Activated CD8-positive, alpha-beta memory T cell treated with anti-CD3 and anti-CD28 coated beads for 48 hours (primary cell): ENCODE measurements at places on chromosomes 7 and 10.
A peak's percentile ranks its signal among the peaks of the same experiment; 100 is the strongest.

DNA sequence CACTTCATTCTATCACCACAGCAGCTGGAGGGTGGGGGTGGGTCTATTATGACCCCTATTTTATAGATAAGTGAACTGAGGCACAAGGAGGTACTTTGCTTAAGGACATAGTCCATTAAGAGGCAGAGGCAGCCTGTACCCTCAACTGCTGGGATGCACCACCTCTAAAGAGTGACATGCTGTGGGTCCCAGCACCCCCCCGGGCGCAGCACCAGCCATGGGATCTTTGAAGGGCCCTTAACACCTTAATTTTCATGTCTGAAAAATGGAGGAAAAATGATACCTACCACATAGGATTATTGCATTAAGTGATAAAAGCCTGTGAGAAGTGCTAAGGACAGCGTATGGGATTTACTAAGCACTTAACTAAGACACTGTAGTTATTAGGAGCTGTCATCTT, 15.4 kb downstream of the ADCYAP1R1 start:
- DNase-seq, result no peak

GRCh38 chr10:71143170-71143569, 69.2 kb upstream of the UNC5B start:
- DNase-seq, result no peak

- no peak for DNase-seq
These were observed 72.0 kb downstream of the KAT6B start for GRCh38 chr10:74898201-74898976.

DNA sequence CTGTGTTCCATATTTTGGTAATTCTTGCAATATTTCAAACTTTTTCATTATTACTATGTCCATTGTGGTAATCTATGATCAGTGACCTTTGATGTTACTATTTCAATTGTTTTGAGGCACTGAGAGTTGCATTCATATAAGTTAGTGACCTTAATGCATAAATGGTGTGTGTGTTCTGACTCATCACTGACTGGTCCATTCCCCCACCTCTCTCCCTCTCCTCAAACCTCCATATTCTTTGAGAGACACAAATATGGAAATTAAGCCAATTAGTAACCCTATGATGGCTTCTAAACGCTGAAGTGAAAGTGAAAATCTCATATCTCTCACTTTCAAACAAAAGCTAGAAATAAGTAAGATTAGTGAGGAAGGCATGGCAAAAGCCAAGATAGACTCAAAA, 739.6 kb downstream of the CCSER2 start:
- DNase-seq, result no peak

GRCh38 chr10:24415455-24416125, 206.7 kb downstream of the KIAA1217 start:
- no peak for DNase-seq

- DNase-seq, result no peak
These were observed 321.8 kb downstream of the ZNF248 start for GRCh38 chr10:37535459-37536246.

DNA sequence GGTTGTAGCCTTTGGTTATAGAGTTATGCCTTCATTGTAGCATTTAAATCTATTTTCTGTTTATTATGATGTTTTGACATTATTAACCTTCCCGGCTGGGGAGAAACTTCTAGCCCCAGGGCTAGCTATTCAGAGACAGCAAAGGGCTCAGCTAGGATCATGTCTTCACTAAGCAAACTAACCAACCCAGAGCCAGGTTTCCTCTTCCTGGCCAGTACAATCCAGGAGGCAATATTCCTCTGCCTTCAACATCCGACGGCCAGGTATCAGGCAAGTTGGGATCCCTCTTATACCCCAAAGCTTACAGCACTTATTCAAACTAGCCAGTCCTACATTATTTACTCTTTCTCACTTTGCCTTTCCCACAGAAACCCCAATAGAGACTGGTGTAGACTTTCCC, 1060.7 kb upstream of the GHITM start:
- no peak for DNase-seq

GRCh38 chr7:93622036-93623033, 47.8 kb upstream of the CALCR start:
- DNase-seq, result no peak

- DNase-seq, result no peak
These were observed 354.8 kb downstream of the CXCL12 start for GRCh38 chr10:44030132-44030531.

GRCh38 chr7:69599955-69600709, 1.9 kb downstream of the AUTS2 start:
- DNase-seq, result no peak

GRCh38 chr10:1251769-1252168, 195.6 kb downstream of the WDR37 start:
- DNase-seq, result no peak

GRCh38 chr10:14556285-14556956, 218.3 kb downstream of the FAM107B start:
- DNase-seq, result no peak

DNA sequence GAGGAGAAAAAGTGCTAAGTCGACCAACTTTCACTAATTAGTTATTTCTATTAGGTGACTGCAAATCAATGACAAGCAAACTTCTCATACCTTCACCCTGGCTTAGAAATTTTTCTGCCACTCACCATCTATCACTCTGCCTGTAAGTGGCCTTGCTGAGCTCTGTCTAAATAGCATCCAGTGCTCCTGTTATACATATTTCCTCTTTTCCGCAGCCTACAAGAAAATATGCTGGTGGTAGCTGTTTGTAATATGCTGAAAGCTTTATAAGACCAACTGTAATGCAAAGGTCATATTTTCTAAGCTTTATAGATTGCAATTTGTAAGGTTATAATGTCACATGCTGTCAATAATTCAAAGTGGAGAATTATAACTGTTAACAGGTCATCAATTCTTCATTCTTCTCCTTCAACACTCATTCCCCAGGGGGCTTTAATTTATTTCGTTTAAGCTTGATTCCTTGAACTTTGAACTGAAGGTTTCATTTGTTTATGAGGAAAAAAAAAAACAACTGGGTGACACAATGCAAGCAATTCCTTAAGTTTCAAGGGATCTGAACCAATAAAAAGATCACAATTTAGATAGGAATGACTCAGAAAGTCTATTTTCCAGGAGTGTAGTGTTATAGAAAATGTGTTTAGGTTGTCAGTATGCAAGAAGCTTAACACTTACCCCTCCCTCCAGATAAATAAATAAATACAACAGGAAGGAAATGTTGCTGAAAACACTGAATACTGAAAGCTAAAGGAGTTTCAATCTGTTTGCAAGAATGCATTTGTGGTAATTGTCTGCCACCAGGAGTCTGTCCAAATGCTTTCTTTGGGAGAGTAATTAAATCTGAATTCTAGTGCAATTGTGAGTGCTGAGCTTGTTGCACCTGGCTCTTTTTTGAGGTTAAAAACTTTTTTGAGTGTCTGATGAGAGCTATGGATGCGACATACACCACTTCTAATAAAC, 183.7 kb downstream of the SORCS1 start:
- no peak for DNase-seq

DNA sequence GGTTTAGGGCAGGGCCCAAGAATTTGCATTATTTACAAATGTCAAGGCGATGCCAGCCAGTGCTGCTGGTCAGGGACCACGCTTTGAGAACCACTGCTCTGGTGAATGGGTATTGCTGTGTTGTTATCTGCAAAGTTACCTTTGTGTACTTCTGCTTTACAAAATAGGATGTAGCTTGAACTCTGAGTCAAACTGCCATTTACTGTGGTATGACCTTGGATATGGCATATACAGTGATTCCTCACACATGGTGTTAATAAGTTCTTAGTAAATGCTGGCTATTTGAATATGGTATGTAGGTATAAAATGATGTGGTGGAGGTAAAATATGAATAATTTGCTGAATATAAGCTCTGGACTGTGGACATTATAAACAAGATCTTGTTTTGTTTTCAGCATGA, 148.9 kb downstream of the AUTS2 start:
- DNase-seq, result no peak

DNA sequence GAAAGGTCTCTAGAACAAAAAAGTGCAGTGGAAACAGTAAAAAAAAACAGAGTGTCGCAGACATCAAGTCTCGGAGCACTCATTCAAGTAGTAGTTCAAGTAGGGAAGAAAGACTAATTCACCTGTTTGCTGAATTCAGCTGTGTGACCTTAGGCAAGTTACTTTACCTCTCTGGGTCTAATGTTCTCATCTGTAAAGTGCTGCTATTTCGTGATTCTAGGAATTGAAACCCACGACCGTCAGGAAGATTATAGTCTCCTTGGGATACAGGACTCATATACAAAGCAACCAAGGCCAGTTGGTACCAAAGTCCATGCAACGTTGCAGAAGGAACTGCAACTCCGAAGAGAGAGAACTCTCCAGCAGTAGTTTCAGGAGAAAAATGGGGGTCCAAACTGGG, 26.1 kb downstream of the PRKCQ start:
- DNase-seq, result no peak

DNA sequence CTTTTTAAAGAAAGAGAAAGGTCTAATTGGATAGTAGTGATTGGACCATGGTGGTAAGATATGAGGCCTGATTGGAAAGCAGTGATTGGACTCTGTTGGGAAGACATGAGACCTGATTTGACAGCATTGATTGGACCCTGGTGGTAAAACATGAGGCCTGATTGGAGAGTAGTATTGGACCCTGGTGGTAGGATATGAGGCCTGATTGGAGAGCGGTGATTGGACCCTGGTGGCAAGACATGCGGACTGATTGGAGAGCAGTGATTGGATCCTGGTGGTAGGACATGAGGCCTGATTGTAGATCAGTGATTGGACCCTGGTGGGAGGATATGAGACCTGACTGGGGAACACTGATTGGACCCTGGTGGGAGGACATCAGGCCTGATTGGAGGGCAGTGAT, 444.3 kb downstream of the LRMDA start:
- DNase-seq, result no peak

DNA sequence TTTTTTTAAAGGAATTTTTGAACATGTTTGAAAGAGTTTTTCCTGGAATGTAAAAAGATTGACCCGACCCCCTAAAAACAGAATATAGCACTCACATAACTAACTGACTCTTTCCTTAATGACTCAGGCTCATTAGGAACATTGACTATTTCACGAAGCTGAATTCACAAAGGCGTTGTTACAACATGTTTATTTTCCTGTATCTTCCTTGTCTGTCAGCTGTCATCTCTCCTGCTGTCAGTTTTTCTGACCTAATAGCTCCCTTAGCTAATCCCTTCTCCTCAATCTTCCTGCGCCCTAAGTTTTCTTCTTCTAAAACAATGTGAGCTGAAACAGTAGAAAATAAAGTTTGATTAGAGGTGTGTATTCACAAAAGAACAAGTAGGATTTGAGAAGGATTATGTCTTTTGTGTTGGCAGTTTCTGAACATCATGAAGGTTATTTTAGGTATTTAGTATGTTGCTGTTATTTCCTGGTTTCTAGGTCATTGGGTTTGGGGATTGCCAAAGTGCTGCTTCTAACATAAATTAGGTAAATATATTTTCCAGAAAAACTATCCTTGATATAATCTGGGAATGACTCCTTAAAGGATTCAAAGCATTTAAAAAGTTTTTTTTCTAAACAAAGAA, 4.6 kb upstream of the MDFIC start:
- no peak for DNase-seq

DNA sequence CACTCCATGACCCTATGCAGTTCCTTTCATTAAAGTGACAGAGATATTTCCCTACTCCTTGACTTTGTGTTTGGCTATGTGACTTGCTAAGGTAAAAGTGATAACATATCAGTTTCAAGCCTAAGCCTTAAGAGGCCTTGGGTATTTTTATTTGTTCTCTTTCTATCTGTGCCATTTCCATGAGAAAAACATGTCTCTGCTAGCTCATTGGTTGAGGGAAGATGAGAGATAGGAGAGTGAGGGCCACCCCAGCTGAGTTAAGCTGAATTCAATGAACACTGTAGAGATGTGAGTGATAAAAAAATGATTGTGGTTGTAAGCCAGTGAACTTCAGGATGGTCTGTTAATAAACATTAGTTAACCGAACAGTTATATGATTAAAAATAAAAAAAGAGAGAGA, 13.4 kb downstream of the TASOR2 start:
- no peak for DNase-seq

GRCh38 chr10:24847112-24848070, 105.0 kb downstream of the PRTFDC1 start:
- DNase-seq, result no peak

GRCh38 chr10:29850371-29850770, 209.0 kb downstream of the JCAD start:
- DNase-seq, result no peak

DNA sequence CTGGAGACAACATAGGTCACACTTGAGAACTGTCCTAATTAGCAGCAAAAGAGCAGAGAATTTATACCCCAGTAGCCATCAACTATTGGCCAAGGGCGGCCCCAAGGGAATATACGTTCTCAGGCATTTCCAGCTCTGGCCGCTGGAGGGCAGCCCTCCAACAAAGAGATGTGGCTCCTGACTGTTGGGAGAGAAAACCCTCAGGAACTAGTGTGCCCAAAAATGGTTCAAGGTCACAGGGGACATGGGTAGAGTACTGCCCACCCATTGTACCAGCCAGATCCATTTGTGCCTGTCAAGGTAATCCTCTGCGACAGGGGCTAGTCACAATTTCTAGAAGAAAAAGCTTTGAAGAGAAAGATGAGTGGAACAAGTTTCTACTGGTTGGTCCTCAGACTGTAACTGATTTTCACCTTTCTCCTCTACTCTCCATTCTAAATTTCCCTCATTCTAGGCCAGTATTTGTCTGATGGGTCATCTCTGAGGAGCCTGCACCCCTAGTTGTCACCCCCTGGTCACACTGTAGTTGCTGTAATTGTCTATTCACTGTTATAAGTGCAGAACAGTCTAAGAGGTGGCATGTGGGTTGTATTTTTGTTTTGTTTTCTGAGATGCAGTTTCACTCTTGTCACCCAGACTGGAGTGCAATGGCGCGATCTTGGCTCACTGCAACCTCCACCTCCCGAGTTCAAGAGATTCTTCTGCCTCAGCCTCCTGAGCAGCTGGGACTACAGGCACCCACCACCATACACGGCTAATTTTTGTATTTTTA, 14.7 kb upstream of the C7orf33 start:
- DNase-seq, result peak; percentile 25

DNA sequence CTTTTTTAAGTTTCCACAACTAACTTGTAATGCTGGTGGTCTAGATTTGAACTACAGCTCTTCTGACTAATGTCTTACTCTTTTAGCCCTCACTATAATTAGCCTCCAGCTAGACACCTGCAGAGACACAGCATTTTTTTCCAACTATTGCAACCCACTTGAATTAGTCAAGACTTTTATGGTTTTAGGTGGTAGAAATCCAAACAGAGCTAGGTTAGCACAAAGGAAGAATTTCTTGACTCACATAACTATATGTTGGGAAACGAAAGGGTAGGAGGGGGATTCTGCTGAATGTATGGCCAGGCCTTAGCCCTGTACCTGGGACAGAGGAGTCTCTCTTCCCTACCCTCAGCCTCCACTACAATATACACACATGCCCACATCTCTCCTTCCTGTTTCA, 586.1 kb downstream of the INHBA start:
- no peak for DNase-seq

- DNase-seq, result no peak
These were observed 2.8 kb downstream of the RSBN1L start for GRCh38 chr7:77699056-77699455.
